Activated naive CD4-positive, alpha-beta T cell treated with anti-CD3 and anti-CD28 coated beads, Interleukin-2, amount 50 U/mL, for 16 hours (primary cell): ENCODE measurements at places on chromosomes 3 and 15.

DNA sequence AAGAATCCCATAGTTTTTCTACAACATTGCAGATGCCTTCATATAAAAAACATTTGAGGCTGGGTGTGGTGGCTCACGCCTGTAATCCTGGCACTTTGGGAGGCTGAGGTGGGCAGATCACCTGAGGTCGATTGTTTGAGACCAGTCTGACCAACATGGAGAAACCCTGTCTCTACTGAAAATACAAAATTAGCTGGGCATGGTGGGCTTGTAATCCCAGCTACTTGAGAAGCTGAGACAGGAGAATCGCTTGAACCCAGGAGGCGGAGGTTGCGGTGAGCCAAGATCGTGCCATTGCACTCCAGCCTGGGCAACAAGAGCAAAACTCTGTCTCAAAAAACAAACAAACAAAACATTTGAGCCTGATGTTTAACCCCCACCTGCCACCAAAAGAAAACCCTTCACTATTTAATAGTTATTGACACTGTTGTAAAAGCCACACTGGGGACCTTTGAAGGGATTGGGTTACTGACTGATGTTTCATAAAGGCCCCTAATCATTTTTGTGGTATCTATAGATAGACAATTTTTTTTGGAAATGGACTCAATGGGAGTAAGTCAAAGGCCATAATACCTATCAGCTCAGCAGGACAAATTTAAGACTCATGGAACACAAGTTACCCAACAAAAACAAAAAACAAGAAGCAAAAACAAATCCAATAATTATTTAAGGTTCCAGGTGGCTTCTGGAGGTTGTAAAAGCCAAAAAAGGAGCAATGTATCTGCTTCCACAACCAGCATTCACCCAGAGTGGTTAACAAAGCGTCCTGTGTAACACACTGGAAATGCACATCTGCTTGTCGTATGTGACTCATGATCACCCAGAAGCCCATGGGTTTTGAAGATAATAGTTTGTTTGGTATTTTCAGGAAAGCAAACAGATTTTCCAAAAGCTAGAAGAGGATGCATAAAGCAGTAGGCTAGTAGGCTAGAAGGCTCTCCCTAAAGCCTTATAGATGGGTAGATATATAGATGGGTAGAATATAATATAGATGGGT is 41.2 kb downstream of the CDCP1 start:
- DNase-seq, result no peak

DNA sequence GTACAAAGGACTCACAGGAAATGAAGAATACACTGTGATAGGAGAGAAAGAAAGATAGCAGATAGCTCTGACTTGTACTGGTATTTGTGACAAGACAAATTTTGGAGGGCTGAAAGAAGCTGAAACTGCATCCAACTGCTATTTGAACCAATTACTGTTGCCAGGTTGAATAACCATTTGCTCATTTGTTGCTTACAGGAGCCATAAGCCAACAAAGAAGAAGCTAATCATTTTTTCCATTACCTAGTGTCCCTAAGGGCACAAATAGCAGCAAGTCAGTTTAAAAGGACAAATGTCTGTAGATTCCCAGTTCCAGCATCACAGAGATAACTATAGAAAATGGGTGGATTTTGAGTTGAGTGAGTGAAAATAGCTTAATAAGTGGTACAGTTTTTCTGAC is 376.9 kb upstream of the ARPP21 start:
- no peak for DNase-seq

DNA sequence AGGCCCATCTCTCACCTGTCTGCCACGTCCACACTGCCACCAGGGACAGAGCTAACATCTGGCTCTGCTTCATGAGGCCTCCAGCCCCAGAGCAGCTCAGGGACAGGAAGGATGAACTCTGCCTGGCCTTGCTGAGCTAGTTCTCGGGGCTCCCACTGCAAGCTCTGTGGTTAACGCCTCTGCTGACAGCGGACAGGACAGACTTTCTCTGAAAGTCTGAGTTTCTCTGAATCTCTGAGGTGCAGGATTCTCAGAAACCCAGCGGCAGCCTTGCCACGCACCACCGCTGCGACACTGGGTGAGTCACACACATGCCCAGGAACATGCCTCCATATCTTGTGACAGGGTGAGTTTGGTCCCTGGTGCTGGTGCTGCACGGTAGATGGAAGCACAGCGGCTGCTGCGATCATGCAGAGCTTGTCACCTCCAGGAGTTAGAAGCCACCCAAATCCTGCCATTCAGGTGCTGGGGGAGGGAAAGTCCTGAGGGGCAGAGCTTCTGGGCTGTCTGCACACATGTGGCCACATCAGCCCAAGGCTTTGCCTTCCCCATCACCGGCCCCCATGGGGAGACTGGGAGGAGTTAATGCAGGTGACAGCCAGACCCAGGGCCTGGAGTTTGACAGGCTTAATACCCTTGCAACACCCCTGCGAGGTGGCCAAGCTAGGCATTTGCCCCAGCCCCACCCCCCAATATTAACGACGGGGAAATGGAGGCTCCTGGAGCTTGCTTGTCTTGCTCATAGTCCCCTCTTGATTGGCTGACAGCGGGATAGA is 267.0 kb downstream of the PLCL2 start:
- peak; percentile 79 for DNase-seq

DNA sequence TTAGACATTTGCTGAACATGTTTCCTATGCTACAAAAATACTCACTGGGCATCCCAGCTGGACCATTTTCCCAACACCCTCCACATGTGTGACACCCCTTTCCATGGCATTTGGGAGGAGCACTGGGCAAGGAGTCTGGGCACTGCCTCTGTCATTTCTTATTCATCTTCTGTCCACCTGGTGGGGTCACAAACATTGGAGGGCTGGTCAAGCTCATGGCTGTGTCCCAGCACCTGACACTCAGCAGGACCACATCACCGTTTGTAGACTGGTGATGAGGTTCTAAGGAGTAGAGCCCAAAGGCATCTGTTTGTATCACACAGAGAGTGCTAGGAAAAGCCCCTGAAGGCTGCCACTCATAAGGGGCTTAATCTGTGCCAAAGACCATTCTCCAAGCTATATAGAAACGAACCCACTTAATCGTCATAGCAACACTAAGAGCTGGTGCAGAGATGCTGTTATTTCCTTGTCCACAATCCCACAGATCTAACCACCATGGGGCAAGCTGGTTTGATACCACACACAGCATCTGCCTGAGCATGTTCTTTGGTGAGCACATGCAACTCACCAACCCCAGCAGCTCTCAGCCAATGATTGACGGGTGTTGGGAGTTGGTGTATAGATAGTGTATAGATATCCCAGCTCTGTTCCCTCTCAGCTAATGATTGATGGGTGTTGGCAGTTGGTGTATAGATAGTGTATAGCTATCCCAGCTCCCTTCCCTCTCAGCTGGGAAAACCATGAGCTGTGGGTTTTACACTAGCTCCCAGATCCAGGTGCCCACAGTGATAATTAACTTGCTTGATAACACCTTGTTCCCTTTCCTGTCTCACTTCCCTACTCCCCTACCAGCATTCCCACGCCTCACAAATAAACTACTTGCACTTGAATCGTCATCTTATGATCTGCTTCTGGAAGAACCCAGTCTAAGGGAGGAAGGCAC is 42.7 kb upstream of the ATP2B2 start:
- DNase-seq, result no peak

- no peak for DNase-seq
Observed at GRCh38 chr15:88513195-88513594, 33.3 kb downstream of the DET1 start.

DNA sequence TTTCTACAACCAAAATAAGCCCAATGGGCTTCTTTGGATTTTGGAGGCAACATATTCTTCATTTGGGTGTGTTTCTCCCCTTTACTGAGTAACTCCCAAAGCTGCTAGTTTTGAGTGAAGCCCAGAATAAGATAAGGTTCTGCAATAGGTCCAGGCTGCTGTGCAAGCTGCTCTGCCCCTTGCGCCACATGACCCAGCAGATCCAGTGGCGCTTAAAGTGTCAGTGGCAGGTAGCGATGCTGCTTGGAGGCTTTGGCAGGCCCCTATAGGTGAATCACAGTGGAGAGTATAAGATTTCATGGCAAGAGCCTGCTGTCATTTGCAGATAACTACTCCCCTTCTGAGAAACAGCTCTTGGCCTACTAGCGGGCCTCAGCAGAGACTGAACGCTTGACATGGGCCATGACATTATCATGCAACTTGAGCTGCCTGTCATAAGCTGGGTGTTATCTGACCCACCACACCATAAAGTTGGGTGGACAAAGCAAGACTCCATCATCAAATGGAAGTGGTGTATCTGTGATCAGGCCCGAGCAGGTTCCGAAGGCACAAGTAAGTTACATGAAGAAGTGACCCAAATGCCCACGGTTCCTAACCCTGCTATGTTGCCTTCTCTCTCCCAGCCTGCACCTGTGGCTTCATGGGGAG is 88.4 kb upstream of the OXTR start:
- DNase-seq, result no peak

GRCh38 chr15:98035577-98036010 is 75.1 kb downstream of the ARRDC4 start:
- no peak for DNase-seq

DNA sequence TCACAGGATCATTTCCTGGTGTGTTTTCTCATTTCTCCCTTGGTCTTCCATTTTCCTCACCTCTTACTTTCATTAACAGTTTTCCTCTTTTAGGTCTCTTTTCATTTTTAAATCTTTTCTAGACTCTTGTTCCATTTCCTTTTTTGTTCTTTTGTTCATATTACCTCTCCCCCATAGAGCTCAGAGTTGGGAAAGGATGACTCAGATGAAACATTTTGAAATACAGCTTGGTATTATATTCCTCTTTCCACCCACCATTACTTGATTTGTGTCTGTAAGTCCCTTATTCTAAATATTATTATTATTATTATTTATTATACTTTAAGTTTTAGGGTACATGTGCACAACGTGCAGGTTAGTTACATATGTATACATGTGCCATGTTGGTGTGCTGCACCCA is 153.1 kb downstream of the VGLL3 start:
- DNase-seq, result no peak

- DNase-seq, result no peak
Observed at GRCh38 chr3:193971261-193971751, 164.6 kb upstream of the HES1 start.

GRCh38 chr3:132606085-132606484 is 9.0 kb downstream of the ACKR4 start:
- DNase-seq, result no peak

GRCh38 chr3:57856675-57857074 is 100.6 kb downstream of the SLMAP start:
- no peak for DNase-seq

- no peak for DNase-seq
Observed at GRCh38 chr3:104906001-104906639, 460.6 kb upstream of the ALCAM start.

GRCh38 chr3:88000853-88001252 is 58.0 kb downstream of the CGGBP1 start:
- DNase-seq, result peak; percentile 18

DNA sequence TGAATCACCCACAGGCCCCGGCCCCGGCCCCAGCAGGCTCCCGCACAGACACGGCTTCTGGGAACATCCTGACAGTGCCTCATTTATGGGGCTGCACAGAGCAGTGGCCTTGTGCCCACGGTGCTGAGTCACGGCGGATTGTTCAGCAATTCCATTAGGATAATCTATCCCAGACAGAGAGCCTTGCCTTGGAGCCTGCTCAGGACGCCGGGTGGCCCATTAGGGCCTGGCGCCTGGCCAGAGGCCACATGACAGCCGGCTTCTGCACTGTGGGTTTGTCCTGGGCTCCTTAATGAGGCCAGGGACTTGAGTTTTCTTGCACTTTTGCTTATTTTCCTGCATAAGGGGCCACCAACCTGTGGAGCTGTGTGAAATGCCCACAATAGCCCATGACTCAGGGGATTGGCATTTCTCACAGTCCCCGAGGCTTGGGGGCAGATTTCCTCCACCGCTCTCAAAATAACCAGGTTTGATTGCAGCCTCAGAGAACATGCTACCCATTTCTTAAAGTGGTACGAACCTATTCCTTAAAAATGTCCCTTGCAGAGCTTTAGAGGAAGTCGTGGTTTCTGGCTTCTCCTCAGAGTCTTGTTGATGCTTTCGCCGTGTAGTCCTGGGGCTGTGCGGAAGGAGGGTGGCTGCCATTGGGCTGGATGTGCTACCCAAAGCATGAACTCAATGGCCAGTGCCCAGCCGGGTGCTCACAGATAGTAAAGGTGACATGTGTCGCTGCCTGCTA is 19.0 kb downstream of the SYNM start:
- DNase-seq, result no peak

DNA sequence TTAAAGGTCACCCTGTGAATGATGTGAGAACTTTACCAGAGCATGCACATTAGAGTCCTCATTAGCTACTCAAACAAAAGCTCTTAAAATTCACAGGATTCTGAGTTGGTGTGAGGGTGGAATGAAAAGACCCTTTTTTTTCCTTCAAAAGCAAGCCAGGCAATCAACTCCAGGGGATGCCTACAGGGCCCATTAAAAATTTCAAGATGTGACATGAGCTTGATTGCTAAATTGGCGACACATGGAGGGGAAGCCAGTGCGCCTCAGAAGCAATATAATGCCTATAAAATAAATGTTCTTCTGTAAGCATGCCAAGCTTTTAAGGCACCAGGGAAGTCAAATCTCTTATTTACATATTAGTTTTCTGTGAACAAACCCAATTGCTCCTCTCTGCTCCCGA is 328.8 kb upstream of the SUCLG2 start:
- DNase-seq, result no peak

GRCh38 chr3:102599819-102600576 is 165.2 kb downstream of the ZPLD1 start:
- DNase-seq, result no peak

- peak; percentile 39 for DNase-seq
Observed at GRCh38 chr15:74780523-74781430, 1.1 kb upstream of the CSK start.

- DNase-seq, result no peak
Observed at GRCh38 chr3:134655706-134656105, 4.9 kb upstream of the KY start.

GRCh38 chr3:87329065-87329464 is 52.7 kb upstream of the POU1F1 start:
- DNase-seq, result no peak

DNA sequence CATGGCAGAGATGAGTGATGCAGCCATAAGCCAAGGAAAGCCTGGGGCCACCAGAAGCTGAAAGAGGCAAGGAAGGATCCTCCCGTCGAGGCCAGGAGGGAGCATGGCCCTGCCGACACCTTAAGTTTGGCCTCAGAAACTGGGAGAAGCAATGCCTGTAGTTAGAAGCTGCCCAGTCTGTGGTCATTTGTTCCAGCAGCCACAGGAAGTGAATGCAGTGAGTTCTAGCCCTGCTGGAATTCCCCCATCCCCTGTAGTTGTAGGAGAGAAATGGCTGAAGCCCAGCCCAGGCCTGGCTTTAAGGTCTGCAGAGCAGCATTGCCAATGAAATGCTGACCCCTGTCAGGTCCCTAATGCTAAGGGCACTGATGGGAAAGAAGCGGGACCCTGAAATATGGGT is 12.2 kb upstream of the CHSY1 start:
- DNase-seq, result no peak

GRCh38 chr3:46454606-46455005 is 10.1 kb downstream of the LTF start:
- DNase-seq, result no peak

- DNase-seq, result no peak
Observed at GRCh38 chr3:195188426-195188927, 82.5 kb downstream of the XXYLT1 start.

- DNase-seq, result no peak
Observed at GRCh38 chr3:195011231-195011834, 259.6 kb downstream of the XXYLT1 start.

GRCh38 chr3:161560008-161560637 is 63.5 kb downstream of the OTOL1 start:
- DNase-seq, result no peak
